ENCODE measurements at places on chromosomes 11 and 22.

GRCh38 chr11:114090976-114091375, 31.5 kb downstream of the ZBTB16 start:
- DNase-seq, result no peak

GRCh38 chr11:20771681-20772080, 102.3 kb downstream of the NELL1 start:
- DNase-seq, result no peak

DNA sequence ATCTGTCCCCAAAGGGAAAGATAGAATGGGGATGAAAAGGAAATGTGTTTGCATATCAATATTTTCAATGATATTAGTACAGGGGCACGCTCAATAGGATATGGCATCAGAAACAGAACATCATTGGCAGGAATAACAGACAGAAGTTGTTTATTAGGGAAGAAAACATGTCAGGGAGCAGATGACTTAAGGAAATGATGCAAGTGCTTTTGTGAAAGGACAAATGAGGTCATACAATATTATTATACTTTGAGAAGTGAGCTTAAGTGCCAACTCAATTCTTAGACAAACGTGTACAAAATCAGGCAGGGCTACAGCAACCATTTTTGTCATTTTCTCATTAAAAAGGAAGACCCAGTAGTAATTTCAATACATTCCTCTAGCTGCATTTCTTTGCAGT, 388.4 kb downstream of the SOX6 start:
- peak; percentile 54 for DNase-seq

DNA sequence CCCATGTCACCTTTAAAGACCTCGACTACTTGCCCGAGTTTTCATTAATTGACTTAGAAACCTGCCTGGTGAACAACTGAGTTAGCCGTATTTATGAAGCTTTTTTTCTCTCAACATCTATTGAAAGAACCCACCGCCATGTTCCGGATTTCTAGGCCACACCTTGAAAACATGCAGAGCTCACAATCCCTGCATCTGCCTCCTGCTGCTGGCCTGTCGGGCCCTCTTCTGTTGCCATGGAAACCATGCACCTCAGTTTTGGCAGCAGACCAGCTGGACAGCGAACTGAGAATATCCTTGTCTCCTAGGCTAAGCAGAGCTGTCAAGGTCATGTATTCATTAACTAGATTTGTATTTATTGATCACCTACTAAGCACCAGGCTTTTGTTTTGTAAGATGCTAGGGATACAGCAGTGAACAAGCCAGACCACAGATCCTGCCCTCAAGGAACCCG, 4.3 kb upstream of the PATZ1 start:
- peak; percentile 90 for DNase-seq

DNA sequence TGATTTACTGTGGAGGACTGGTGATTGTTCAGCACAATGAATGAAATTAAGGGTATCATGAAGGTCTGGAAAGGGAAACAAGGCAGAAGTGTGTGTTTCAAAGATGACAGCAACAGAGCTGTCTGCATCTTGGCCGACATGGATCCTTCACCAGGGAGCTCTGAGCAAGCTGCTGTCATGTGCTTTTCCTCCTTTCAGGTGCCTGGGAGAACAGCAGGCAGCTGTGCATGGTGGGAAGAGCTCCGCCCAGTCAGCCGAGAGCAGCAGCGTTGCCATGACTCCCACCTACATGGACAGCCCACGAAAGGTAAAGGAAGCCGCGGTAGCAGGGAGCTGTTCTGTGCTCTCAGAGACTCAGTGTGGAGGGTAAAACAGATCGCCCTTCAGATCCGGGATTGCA, 87.1 kb upstream of the YWHAH start:
- peak; percentile 90 for DNase-seq

- DNase-seq, result no peak
Measured at GRCh38 chr11:133477251-133477625, 55.1 kb downstream of the OPCML start.

GRCh38 chr22:39110631-39111561, 13.9 kb downstream of the APOBEC3H start:
- peak; percentile 20 for DNase-seq

GRCh38 chr11:111846636-111847035, 24.7 kb downstream of the ALG9 start:
- no peak for DNase-seq

DNA sequence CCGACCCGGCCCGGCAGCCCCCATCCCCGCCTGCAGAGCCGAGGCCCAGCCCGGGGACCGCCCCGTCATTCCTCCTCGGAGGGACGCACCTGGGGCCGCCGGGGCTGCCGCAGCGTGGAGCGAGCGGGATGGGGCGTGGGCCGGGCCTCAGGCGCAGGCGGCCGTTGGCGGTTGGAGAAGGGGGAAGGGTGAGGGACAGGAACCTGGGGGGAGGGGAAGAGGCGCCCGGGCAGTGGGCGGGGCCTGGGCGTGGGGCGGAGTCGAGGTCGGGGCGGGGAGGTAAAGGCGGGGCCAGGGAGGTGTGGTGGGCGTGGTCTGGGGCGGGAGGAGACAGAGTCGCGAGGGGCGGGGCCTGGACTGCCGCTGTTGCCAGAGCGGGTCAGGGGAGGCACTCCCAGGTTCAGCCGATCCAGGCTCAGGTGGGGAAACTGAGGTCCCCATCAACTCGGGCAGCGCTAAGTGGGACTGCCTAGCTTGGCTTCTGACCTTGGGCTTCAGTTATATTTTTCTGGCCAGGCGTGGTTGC, at the start of gene TESMIN:
Gene TESMIN, minus strand, starts transcription at position 190 of the 526 bp plus-strand sequence. CDS start 860 bp downstream, outside the sequence.
- peak; percentile 97 for DNase-seq

Data from DMS53 (cell line).